Stimulated activated CD4-positive, alpha-beta T cell treated with anti-CD3 and anti-CD28 coated beads, TNF-alpha, amount 100 ng/mL, for 1 hour (primary cell): ENCODE measurements at places on chromosomes 5 and 9.

- no peak for DNase-seq
These were observed 110.1 kb upstream of the MAP3K1 start for GRCh38 chr5:56705217-56705616.

DNA sequence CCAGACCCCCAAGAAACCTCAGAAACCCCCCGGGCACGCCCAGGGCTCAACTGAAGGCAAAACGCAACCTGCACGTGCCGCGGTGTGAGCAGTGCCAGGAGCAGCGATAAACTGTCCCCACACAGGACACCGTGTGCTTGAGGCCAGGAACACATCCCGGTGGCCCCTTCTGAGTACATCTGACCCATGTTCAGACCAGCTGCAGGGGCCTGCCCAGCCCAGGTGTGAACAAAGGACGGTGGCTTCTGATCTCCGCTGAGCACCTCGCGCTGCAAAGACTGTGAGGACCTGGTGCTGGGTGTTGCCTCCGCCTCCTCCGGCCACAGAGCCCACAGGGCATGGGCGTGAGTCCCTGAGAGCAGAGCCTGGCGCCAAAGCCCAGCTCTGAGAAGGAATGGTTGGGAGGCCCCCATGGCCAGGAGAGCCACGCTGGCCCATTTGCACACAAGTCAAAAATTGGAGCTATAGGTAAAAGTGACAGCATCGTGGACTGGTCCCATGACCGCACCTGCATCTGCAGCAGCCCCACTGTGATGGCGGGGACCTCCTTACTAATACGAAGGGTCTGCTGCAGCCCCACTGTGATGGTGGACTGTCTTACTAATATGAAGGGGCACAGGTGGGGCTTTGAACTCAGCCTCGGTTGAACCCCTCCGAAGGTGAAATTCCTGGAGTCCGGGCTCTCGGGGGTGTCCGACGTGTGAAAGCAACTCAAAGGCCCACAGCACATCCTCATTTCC is 31.5 kb downstream of the NDUFS6 start:
- DNase-seq, result no peak

- no peak for DNase-seq
These were observed at the start of gene CDH10 for GRCh38 chr5:24644761-24645160. Gene CDH10, minus strand, starts transcription at chr5:24644978. Its CDS starts 51,488 bp downstream, at chr5:24593490.

- DNase-seq, result no peak
These were observed 51.5 kb downstream of the KLF9 start for GRCh38 chr9:70362952-70363351.

DNA sequence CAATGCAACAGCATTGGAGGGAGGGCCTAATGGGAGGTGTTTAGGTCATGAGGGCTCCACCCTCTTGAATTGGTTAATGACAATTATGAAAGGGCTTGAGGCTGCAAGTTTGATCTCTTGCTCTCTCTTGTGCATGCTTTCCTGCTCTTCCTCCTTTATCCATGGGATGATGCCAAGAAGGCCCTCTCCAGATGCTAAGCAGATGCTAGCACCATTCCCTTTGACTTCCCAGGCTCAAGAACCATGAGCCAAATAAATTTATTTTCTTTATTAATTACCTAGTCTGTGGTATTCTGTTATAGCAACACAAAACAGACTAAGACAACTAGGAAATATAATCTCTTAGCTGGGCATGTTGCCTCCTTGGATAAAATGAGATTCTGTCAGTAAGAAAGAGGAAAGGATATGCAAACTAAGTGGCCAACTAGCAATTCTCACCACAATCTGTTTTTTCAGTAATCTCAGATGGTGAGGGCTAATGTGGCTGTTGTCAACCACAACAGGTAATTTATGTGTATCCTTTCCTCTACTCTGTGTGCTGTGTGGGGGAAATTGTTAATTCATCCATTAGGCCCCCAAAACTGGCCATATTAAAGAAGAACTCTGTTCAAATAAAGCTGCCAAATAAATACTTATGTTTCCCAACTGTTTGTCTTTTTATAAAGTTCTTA is 269.1 kb upstream of the CD180 start:
- DNase-seq, result no peak

GRCh38 chr9:682633-683508 is 158.6 kb upstream of the DMRT1 start:
- DNase-seq, result no peak

DNA sequence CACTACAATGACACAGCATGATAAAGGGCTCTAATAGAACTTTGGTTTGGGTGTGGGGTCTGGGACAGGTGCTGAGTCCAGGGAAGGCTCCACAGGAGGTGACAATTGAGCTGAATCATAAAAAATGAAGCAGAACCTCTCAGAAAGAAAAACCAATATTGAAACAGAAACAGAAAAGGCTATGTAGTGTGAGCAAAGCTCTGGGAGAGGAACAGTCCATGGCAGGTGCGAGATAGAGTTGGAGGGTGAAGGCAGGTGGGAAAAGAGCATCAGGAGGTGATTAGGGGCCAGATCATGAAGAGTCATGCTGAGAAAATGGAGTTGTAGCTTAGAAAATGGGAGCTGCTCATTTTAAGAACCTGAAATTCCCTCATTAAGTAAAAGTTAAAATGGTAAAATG is 164.9 kb downstream of the KCTD16 start:
- no peak for DNase-seq

DNA sequence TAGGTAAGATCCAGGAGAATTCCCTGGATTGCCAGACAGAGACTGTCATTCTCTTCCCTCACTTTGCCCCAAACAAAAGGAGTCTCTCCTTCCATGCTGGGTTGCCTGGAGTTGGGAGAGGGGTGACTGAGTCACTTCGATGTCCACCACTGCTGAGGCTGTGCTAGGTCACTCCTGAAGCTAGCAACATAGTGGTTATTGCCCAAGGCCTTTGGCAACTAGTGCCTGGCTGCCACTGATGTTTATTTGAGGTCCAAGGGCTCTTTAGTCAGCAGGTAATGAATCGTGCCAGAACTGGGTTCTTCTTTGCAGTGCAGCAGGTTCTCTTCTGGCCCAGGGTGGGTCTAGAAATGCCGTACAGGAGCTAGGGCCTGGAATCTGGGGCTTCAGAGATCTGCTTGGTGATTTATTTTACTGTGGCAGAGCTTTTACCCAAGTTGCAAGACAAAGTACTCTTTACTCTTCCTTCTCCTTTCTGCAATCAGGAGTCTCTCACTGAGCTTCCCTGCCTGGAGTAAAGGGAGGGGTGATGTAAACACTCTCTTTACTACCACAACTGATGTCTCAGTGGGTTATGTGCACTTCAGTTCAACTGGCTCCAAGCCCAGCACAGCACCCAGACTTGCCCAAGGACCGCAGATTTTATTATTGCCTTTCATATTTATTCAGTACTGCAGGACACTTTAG is 155.7 kb upstream of the SH3GL2 start:
- DNase-seq, result no peak
